ENCODE measurements at places on chromosomes 11 and 22.

GRCh38 chr11:62921573-62922188 is 518 bp upstream of the CHRM1 start:
- no peak for DNase-seq

DNA sequence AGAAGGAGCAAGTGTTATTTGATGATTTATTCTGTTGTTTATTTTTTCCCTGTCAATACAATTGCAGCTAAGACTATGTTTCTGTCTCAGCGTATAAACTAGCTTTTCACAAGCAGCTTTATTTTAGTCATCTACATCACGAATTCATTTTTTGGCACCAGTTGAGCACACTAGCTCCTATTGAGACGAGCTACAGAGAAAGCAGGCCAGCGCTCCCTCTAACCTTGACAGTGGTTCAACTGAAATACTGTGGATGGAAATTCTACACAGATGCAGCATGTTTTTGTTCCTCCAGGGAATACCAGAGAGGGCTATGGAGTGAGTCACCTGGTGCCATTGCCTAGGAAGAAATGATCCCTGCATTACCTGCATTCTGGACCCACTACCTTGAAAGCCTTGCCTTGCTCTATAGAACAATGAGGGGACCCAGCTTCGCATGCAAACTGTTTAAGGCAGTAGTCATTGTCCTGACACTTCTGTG is 108.2 kb upstream of the ARHGAP42 start:
- DNase-seq, result no peak

- DNase-seq, result peak; percentile 49
Observed at GRCh38 chr22:28829358-28830181, 29.2 kb upstream of the XBP1 start.

GRCh38 chr11:41527530-41527929 is 68.1 kb upstream of the LRRC4C start:
- DNase-seq, result no peak

GRCh38 chr11:126115816-126116331 is 53.2 kb upstream of the CDON start:
- peak; percentile 41 for DNase-seq

DNA sequence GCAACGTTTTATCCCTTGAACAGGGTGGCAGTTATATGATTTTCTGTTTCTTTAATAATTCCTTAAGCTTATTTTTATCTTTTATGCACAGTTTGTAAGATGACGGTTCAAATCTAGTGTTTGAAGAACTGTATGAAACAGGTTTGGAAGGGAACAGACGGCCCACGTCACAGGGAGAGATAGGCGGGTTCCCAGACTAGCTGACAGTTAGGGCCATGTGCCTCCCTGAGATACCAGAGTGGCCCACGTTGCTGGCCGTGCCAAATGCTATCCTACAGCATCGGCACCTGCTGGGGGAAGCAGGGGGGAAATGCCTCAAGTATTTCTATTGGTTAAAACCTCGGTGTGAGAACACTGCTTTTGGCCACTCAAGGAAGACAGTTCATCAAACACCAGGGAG is 50.2 kb upstream of the BID start:
- no peak for DNase-seq

- DNase-seq, result no peak
Observed at GRCh38 chr11:36000616-36001190, 56.8 kb downstream of the LDLRAD3 start.

- no peak for DNase-seq
Observed at GRCh38 chr11:109677231-109677630, 255.2 kb downstream of the C11orf87 start.

- no peak for DNase-seq
Observed at GRCh38 chr11:122717264-122717867, 61.8 kb downstream of the UBASH3B start.

DNA sequence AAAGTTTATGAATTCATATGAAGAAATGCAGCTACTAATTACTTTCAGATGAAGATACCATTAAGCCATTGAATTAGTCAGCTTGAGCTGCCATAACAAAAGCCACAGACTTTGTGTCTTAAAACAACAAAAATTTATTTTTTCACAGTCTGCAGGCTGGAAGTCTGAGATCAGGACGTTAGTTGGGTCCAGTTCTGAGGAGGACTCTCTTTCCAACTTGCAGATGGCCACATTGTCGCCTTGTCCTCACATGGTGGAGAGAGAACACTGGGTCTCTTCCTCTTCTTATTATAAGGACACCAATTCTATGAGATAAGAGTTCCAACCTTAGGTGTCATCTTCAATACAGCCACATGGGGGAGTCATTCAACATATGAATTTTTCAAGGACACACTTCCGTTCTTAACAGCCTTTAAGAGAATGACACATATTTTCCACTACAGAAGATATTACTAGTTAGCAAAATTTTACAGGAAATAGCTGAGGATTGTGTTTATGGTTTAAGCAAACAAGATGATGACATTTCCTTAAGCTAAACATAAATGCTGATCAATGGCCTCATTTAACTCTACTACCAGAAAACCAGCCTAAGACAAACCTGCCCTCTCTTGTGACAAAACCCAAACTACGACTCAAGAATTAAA is 56.0 kb downstream of the DCUN1D5 start:
- DNase-seq, result peak; percentile 24

- DNase-seq, result peak; percentile 69
Observed at GRCh38 chr11:58905721-58906547, 33.4 kb upstream of the GLYATL1 start.

DNA sequence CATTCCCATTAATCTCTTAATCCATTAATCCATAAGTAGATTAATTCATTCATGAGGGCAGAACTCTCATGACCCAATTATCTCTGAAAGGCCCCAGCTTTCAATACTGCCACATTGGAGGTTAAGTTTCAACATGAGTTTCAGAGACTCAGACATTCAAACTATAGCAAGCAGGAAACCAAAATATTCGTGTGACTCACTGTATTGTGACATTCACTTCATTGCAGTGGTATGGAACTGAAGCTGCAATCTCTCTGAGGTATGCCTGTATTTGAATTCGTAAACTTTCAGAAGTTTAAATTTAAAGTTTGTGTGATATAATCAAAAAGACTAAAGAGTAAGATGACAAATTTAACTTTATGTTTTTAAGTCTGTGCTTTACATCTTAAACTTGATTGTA is 2.9 kb upstream of the OR52J3 start:
- DNase-seq, result no peak

- no peak for DNase-seq
Observed at GRCh38 chr11:8384199-8384821, 120.6 kb upstream of the LMO1 start.

DNA sequence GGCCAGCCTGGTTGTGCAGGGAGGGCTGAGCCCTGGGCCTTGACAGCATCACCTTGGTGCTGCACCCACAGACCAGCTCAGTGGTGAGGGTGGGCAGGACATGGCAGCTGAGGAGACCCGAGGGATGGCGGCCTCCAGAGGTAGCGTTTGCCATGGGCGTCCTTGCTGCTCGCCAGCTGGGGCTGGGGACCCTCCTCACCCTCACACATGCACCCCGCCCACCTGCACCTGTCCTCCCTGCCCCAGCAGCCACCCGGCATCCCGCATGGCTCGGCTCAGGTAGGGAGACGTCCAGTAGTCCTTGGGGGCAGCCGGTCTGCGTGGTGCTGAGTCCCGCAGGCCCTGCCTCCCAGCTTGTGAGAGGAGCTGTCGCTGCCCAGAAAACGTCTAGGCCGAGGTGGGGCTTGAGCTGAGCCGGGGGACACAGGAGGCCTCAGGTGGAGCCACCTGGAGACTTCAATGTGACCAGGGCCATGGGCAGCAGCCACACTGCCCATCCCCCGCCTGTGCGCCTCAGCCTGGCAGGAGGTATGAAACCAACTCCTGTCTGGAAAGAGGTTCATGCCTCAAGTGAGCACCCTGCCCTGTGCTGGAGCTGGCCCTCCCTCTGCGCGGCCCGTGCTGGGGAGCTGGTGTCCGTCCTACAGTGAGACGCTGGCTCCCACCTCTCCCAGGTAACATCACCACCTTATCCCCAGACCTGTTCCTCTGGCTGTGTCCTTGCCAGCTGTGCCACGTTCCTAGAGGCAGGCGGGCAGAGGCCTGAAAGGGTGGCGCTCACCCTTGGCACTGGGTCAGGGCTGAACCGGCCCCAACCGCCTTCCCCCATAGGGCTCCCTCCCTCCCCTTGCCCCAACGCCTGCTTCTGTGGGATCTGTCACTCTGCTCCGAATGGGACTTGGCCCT is 3.3 kb upstream of the TRABD start:
- no peak for DNase-seq

DNA sequence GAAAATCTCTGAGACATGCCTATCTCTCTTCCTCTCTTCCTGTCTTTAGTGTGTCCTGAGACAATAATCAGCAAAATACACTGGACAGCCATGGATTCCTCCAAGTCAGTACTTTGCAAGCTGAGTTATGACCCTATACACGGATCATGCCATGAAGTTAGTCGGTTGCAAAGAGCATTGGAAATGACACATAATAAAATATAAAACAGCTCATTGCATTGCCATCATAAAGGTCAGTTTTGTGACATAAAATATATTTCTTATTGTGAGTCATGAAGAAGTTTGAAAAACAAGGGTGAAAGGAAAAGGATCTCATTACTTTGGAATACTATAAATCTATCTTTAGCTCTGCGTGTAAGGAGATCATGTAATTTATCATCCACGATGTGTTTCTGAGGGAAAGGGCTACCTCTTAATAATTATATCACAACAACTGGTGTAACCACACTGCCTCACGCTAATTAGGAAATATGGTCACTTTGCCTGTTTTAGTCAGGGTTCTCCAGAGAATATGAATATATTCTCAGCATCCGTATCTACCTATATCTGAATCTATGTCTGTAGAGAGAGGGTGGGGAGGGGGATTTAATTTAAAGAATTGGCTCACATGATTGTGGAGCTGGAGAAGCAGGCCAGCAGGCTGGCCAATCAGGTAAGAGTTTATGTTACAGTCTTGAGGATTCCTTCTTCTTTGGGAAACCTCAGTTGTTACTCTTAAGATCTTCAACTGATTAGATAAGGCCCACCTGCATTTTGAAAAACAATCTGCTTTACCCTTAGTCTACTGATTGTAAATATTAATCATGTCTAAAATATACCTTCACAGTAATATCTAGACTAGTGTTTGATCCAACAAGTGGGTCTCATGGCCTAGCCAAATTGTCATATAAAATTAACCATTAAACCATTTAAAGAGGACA is 198.8 kb downstream of the FAT3 start:
- no peak for DNase-seq

GRCh38 chr11:82718307-82718706 is 15.4 kb downstream of the FAM181B start:
- no peak for DNase-seq

GRCh38 chr22:46460857-46461256 is 76.6 kb downstream of the CELSR1 start:
- DNase-seq, result no peak

DNA sequence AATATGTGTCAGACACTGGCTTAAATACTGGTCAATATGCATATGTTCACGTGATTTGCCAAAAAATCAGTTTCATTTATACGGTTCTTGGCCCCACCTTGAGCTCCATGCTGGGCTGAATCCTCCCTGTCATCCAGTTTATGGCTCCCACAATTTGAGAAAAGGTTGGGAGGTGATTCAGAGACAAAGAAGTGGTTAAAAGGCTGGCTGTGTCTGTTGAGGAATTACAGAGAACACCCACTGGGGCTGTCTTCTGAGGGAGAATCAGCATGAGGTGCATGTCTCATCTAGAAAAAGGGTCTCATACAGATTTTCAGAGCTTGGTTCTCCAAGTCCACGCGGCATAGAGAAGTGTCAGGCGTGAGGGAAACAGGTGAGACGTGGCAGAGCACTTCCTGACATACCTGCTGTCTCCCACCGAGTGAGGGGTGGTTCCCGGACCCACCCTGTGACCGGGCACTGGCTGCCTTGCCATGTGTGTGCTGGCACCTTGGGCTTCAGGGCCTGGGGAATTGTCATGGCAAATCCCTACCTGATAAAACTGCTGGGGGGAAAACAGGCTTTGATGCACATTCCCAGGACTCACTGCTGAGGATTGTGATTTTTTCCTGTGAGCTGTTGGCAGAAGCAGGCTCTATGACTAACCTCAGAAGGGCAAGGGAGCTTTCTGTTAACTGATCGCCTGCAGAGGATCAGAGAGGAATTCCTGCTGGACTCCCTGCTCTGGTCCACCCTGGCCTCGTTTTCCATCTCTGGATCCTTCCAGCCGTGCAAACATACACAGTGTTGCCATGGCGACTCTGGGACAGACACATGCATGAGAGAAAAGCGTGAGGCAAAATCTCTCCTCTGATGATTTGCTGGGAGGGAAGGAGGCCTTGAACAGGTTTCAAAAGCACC is 223.6 kb downstream of the ADAMTS15 start:
- peak; percentile 94 for DNase-seq

DNA sequence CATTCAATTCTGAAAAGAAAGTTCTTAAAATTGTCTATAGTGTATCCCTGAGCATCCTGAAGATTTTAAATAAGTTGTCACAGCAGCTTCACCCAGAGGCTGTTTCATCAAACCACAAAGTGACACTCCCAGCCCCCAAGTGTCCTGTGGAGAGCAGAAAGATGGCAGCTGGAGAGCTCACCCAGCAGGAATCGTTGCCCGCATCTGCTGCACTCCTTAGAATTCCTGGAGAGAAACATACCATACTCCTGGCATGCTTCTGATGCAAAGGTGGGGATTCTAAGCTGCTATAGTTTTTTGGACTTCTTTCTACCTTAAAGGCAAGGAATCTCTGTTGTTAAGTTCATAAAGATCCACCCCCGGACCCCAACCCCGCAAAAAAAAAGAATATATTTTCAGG is 13.5 kb upstream of the CYB5R2 start:
- no peak for DNase-seq

DNA sequence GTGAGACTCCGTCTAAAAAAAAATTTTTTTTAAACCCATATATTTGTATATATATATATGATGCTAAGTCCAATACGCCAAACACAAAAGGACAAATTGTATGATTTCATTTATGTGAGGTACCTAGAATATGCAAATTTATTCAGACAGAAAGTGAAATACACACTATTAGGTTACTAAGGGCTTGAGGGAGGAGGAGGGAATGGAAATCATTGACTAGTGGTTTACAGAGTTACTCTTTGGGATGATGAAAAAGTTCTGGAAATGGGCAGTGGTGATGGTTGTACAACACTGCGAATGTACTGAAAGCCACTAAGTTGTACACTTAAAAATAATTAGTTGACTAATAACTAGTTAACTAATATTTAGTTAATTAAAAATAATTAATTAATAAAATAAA is 36.2 kb upstream of the FGF3 start:
- DNase-seq, result no peak

- no peak for DNase-seq
Observed at GRCh38 chr22:23677701-23677995, 13.2 kb upstream of the RGL4 start.

- no peak for DNase-seq
Observed at GRCh38 chr11:64564419-64564818, 26.6 kb upstream of the SLC22A12 start.

- no peak for DNase-seq
Observed at GRCh38 chr11:78262238-78262637, 73.5 kb downstream of the USP35 start.

GRCh38 chr11:18168372-18168771 is 4.3 kb upstream of the MRGPRX4 start:
- no peak for DNase-seq
